Cerebellum (tissue), 4 donors: ENCODE measurements at places on chromosomes 3 and 15.

- DNase-seq: no peak
Measured at GRCh38 chr3:193673845-193674244, 80.8 kb downstream of the OPA1 start.

DNA sequence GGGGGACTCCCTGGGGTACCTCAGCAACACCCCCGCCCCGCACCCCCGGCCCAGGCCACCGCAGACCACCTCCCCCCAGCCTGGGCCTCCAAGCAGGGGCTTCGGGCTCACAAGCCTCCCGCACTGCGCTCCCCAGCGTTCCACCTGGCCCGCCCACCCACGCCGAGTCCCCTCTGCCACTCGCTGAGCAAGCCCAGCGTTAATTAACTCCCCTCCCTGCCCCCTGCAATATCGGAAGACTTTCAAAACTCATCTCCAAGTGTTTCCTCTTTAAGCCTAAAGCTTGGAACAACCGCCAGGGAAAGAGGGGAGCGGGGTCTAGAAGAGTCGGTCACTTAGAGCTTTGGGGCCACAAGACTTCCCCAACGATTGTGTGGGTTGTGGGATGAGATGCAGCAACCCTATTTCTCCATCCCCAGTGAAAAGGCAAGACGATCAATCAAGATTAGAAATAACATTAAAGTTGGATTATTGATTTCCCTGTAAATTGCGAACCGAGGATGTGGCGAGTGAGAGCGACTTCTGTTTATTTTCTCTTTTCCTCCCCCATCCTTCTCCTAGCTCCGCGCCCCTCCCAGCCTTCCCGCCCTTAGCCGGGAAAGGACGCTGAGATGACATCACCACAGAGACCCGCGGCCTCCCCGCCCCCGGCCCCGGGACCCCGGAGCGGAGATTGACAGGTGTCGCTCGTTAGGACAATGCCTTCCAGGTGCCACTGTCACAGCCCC, 30.2 kb downstream of the NR2F2 start:
- no peak for DNase-seq

DNA sequence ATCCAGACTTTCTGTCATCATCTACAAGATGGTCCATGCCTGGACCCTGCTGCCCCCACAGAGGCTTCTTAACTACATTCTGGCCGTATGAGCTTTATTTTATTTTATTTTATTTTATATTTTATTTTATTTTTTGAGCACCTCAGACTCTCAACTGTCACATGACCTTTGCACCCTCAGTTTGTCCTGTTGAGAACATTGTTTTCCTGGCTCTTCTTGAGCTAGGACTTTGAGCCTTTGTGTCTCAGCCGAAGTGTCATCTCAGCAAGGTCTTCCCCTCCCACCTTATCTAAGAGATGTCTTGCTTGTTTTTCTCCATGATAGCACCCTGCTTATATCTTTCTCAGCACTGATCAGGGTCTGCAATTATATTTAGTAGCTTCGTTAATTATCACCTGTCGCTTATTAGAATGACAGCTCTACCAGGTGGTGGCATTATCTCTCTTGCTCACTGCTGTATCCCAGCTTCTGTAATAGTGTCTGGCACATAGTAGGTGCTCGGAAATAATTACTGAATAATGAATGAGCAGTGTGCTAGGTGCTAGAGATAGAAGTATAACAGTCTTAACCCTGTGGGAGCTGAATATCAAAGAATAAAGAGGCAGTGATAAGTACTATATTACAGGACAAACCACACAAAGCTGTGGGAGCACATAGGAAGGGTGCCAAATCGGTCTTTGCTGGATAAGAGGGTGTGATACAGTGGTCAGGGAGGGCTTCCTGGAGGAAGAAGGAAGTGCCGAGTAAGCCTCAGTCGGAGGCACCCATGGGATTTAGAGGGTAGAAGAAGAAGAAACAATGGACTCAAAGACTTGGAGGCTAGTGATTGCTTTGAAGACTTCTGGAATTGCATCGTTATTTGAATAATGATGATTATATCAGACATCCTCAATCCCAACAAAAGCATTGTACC, 136.2 kb downstream of the ITPR1 start:
- DNase-seq: no peak

DNA sequence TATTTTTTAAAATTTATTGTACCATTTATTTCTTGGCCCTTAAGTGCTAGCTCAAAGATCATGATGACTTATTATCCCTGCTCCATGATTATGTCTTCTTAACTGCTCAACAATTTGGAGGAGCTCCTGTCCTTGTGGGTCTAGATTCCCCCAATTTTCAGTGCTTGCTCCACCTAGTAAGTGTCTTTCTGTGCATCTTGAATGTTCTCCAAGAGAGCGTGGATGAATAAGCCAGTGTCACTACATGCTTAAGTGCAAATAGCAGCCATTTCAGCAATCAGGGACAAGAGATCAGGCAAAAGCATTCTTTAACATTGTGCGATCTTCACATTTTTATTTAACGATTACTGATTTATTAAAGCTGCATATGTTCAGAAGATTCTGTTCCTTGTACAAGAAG, 99.4 kb downstream of the ALCAM start:
- no peak for DNase-seq

GRCh38 chr3:143839980-143840379, 8.3 kb downstream of the SLC9A9 start:
- DNase-seq: no peak

- no peak for DNase-seq
Measured at GRCh38 chr3:14319654-14320182, 82.7 kb upstream of the SLC6A6 start.

- DNase-seq: no peak
Measured at GRCh38 chr15:57756466-57756865, 50.0 kb downstream of the POLR2M start.

- DNase-seq: no peak
Measured at GRCh38 chr15:72077950-72078349, 40.0 kb downstream of the MYO9A start.

- no peak for DNase-seq
Measured at GRCh38 chr3:172270557-172271166, 177.6 kb downstream of the GHSR start.

GRCh38 chr3:107993771-107994170, 97.1 kb downstream of the CD47 start:
- no peak for DNase-seq

- DNase-seq: no peak
Measured at GRCh38 chr3:20572473-20572872, 386.5 kb upstream of the SGO1 start.

GRCh38 chr3:51799879-51800749, 21.1 kb upstream of the IQCF6 start:
- DNase-seq: peak; percentile 37

GRCh38 chr15:62684123-62684808, 358.3 kb upstream of the TPM1 start:
- DNase-seq: no peak

DNA sequence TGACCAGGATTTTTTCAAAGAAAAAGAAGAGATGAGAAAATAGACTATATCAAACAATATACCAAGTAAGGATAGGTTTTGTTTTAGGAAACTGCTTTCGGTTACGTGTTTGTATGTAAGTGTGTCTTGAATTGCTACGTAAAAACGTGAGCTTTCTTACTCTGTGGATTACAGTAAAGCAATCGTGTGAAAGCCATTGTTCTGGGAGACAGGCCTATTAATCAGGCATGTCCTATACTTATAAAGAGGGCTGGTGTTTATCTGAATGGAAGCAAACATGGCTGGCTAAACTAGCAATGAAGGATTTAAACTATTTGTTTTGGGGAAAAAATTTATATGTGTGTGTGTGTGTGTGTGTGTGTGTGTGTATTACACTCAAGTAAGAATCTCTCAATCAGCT, 2.6 kb downstream of the EHHADH start:
- DNase-seq: no peak

GRCh38 chr15:99442252-99442897, 123.4 kb upstream of the MEF2A start:
- DNase-seq: no peak

GRCh38 chr3:114855839-114856238, 291.2 kb downstream of the ZBTB20 start:
- DNase-seq: no peak

DNA sequence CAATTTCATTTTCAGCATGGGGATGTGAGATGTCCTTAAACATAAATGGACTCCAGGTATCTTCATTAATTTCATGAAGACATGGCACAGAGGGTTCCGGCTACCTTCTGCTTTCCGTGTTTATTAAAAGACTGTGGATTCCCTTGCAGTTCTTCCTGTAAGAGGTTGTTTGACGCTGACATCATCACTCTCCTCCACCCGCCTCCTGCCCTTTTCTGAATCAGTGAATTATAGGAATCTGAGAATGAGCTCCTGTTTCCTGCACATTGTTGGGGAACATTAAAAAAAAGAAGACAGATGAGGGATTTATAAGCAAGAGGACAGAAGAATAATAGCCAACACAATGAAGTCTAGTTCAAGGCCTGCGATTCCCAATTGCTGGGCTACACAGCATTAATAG, 191.3 kb downstream of the LPP start:
- no peak for DNase-seq

GRCh38 chr3:173019378-173019777, 121.7 kb downstream of the SPATA16 start:
- DNase-seq: no peak

DNA sequence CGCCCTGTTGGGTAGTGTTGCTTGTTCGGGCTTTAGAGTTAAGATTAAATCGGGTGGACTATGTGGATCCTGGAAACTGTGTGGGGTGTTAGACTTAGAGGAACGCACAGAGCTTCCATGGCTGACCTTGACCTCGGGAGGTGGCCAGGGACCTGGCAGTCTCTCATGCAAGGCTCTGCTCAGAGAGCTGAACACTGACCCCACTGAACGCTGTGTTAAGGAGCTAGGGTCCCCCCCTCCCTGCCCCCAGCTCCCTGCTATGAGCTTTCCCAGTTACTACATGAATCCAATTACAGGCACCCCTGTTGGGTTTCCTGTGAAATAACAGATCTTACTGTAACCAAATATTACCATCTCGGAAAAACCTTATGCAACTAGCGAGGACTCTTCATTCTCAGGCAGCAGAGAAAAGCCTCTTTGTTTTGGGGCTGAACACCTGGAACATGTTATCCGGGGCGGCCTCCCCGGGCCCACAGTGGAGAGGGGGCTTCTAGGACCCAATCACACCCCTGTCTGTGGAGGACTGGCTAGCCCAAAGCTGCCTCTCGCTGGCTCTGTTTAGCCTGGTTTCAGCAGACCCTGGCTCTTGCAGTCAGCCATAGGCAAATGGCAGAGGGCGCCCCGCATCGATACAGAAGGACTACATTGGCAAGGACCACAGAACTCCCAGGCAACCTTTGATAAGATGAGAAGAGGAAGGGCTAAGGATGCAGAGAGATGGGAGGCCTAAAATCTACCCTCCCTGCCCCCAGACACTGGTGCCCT, 25.8 kb upstream of the ALDH1A3 start:
- no peak for DNase-seq

DNA sequence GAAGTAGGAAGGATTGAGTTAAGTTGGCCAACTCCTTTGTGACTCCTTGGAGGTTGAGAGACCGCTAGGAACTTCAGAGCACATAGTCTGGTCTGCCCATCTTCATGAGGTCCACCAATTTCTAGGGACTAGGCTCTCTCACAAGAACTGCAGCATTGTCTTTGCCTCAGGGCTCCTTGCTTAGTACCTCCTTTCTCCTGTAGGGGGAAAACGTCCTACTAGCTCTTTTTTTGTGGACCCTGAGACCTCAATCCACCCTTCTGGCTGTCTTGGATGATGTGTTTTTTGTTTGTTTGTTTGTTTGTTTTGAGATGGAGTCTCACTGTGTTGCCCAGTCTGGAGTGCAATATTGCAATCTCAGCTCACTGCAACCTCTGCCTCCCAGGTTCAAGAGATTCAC, 21.6 kb downstream of the REC114 start:
- DNase-seq: no peak

DNA sequence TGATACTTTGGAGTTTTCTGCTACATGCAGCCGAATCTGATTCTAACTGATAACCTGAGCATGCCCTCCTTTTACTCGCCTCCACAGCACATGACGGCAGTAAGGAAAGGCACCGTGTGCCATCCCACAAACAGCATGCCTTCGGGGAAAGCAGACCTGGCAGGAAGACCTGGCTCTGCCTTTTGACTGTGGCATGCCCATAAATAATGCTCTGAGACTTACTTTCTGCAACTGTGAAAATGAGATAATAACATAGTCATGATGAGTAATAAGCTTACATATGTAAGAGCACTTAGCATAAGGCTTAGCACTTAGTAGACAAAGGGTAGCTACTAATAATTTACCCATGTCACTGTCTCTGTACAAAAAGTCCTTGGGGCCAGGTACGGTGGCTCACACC, 32.9 kb downstream of the MTHFS start:
- DNase-seq: no peak

- no peak for DNase-seq
Measured at GRCh38 chr15:83352119-83352518, 67.7 kb upstream of the BNC1 start.

GRCh38 chr15:58562135-58562534, 130.3 kb downstream of the LIPC start:
- no peak for DNase-seq

DNA sequence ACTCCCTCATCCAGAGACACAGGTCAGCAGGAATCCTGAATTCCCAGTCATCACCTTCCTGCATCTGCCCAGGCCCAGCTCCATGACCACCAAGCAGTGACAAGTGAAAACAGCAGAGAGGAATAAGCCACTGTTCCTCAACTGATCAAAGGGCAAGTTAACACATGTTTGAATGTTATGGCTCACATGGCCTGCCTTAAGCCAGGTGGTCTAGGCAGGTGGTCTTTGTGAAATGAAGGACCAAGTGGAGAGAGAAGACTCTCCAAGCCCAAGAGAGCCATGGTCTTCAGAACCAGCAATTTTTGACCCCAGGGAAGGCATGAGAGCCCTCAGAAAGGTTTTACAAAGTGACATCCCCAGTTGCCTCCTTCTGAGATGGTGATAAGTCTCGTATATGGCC, 161.8 kb downstream of the EPHB1 start:
- DNase-seq: no peak

- no peak for DNase-seq
Measured at GRCh38 chr3:54069961-54070360, 52.4 kb upstream of the CACNA2D3 start.

DNA sequence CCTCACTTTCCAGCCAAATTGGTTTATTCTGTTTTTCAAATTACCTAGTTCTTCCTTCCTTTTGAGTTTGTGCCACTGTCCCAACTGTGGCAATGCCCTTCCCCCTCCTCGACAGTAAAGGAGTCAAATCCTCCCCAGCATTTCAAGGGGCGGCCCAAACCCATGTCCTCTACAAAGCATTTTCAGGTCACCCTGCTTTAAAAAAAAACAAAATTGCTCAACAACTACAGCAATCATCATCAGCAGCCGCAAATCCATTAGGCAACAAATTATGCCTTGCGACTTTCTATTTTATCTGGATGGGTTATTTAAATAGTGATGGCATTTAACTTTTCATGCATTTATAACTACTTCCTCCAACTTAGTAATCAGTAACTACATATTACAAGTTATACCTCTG, 32.7 kb downstream of the PLD1 start:
- DNase-seq: no peak
